ENCODE measurements at places on chromosomes 6 and 20.

GRCh38 chr20:35395728-35396127 lies 16.0 kb downstream of the UQCC1 start:
- no peak for DNase-seq

GRCh38 chr6:143872201-143872600 lies 7.9 kb downstream of the ZC2HC1B start:
- DNase-seq: no peak

DNA sequence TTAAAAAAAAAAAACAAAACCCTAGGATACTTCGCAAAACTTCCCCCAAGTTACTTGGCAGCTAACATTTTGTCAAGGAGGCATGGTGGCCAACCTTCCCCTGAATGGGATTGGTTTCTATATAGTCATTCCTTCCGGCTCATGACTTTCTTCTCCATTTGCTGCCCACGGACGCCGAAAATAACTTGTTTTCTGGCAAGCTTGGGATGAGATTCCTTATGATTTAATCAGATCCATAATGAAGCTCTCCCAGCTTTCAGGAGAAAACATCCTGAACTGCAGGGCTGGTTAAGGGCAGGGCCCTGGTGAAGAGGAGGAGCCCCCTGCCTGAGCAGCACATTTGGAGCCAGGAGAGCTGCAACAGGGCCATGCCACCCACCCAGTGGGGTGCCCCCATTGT lies 49.9 kb downstream of the PPP1R16B start:
- DNase-seq: no peak

DNA sequence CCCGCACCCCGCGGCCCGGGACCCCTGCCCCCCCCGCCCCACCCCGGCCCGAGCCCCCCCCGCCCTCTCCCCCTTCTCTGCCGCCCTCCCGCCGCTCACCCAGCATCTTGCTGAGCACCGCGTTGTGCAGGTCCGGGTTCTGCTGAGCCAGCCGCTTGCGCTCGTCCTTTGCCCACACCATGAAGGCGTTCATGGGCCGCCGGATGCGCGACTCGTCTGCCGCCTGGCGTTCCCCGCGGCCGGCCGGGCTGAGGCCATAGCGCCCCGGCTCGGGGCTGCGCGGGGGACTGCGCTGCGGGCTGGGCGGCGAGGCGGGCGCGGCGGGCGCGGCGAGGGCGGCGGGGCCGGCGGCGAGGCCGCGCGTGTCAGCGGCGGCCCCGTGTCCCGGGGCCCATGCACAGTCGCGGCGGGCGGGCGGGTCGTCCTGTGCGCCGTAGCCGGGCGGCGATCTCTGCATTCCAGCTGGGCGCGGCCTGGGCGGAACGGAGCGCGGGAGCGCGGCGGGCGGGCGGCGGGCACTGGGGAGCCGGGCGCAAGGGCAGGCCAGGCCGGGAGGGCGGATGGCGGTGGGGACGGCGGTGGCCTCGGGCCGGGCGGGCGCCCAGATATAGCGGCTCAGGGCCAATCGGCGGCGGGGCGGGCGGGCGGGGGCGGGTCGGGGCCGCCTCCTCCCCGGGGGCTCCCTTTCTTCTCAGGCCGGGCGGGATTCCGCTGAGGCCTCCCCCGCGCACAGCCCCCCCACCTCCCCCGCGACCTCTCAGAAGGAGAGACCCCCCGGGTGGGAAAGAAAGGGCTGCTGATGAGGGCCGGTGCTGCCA lies at the start of gene SOX18:
TSS of gene SOX18 (minus strand) at position 580 of the 818 bp plus-strand sequence. CDS start at position 457, 123 bp downstream.
- DNase-seq: no peak

GRCh38 chr6:89346433-89346832 lies 6.1 kb downstream of the UBE2J1 start:
- no peak for DNase-seq

- peak; percentile 41 for DNase-seq
Measured at GRCh38 chr6:116971959-116972358, 94.9 kb downstream of the RFX6 start.

GRCh38 chr20:4082406-4083097 lies 67.2 kb upstream of the RNF24 start:
- no peak for DNase-seq

GRCh38 chr6:93272896-93273295 lies 146.5 kb downstream of the EPHA7 start:
- DNase-seq: no peak

- DNase-seq: no peak
Measured at GRCh38 chr6:90835596-90836212, 248.8 kb upstream of the MAP3K7 start.

DNA sequence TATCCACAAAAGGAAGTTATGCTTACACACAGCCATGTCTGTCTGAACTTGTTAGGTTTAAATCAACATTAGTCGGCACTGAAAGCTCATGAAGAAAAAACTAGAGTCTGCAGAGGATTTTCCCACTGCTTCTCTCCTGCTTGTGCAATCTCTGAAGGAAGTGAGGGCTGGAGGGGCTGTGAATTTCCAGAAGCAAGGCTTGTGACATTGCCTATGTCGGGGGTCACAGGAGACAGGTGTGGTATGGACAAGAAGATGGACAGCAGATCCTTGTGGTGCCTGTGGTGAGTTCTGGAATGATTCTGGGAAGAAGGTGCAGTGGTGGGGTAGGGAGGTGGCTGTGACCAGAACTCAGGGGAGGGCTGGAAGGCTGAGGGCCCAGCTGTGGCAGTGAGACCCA lies 84.3 kb upstream of the TRAF3IP2 start:
- no peak for DNase-seq

GRCh38 chr20:33568378-33568777 lies 78.5 kb downstream of the CBFA2T2 start:
- DNase-seq: no peak

DNA sequence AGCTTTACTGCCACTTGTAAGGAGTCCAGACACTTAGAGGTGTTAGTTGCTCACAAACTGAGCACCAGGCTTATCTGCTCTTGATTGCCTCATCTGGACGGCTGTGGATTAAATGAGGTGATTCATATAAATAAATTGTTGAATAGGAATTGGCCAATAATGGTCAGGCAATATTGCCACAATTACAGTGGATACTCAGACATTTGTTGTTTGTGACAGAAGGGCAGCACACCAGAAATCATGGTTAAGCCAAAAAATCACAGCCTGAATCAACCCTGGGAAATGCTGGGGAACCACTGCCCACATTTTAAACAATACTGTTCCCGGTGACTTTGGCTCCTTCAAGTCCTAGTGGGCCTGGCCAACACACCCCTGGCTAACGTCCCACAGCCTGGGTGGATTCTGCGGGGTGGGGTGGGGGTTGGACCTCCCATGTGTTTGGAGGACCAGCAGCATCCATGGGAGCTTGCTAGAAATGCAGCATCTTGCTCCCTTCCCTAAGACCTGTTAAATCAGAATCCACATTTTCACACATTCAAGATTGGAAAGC lies 29.5 kb upstream of the SPDEF start:
- DNase-seq: peak; percentile 77

GRCh38 chr20:63612276-63612931 lies 14.5 kb downstream of the GMEB2 start:
- DNase-seq: no peak

DNA sequence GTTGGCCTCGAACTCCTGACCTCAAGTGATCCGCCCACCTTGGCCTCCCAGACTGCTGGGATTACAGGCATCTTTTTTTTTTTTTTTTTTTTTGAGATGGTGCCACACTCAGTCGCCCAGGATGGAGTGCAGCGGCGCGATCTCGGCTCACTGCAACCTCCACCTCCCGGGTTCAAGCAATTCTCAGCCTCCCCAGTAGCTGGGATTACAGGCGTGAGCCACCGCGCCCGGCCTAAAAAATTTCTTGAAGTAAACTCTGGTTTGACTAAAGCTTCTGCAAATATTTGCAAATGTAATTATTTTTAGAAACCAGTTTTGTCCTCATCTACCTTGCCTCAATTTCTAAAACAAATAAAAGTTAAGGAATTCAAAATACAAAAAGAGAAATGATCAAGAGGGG lies 1.2 kb downstream of the IBTK start:
- DNase-seq: no peak

- DNase-seq: no peak
Measured at GRCh38 chr6:30129265-30130178, 6.4 kb upstream of the TRIM40 start.

- DNase-seq: no peak
Measured at GRCh38 chr6:160129881-160130615, 8.4 kb downstream of the SLC22A1 start.

GRCh38 chr20:56691325-56691998 lies 62.4 kb downstream of the TFAP2C start:
- DNase-seq: no peak

- no peak for DNase-seq
Measured at GRCh38 chr6:20148433-20148832, 63.8 kb downstream of the MBOAT1 start.
